ENCODE measurements at places on chromosomes 3 and 15.

DNA sequence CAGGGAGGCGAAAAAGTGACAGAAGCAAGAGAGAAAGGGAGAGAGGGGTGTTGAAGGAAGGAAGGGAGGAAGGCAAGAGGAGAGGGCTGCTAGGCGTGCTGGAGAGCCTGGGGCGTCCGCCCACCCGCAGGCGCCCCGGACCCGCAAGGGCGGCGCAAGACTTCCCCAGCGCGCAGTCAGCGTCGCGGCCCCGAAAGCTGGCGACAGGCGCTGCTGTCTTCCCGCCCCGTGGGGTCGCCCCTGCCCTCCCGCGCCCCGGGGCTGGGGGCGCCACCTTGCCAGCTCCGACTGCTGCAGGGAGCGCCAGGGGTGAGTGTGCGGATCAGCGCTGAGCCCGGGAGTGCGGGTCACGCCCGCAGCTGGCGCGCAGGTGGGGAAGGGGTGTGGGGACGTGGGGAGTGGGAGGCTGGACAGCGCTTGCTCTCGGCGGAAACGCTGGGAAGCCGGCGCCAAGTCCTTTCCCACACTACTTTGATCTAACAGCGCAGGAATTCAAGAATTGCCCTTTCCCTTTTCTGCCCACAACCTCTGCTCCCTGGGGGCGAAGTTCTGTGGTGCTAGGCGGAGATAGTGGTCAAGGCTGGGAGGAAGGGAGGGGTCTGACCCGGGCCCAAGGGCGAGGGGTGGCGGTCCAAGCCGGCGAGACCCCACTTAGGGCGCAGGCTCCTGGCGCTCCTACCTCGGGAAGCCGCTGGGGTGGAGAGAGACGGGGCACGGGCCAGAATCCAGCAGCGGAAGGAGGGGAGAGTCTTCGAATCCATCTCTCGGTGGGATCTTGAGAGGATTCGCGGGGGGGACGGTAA is 266.1 kb downstream of the CGGBP1 start:
- peak; percentile 81 for DNase-seq

- no peak for DNase-seq
Measured at GRCh38 chr15:89640245-89640644, 15.0 kb downstream of the KIF7 start.

- no peak for DNase-seq
Measured at GRCh38 chr15:20348900-20349773, 192.5 kb downstream of the GOLGA6L6 start.

DNA sequence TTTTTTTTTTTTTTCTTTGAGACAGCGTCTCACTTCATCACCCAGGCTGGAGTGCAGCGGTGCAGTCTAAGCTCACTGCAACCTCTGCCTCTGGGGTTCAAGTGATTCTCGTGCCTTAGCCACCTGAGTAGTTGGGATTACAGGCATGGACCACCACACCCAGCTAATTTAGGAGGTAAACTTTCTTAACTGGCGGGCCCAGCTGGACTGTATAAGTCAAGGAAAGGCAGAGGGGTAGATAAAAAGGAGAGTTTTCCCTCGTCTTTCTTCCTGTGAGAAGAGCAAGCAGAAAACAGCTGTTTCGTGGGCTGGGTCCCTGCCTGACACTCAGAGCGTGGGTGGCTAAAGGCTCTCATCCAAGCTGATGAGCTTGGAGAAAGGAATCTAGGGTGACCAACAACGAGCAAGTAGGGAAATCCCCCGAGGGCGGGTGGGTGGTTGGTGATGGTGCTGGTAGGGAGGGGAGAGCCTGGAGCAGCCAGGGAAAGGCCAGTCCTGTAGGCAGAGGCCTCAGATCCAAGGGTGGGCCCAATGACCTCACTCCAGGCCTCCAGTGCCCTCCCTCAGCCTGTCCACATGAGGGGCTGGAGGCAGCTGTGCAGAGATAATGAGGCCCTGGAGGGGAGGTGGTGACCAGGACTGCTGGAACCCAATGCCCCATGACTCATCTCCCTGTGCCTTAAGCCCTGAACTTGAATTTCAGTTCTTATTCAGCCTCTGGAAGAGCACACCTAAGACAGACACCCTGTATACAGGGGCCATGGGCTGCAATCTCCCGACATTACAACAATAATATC is 43.1 kb upstream of the LIMD1 start:
- peak; percentile 1 for DNase-seq

DNA sequence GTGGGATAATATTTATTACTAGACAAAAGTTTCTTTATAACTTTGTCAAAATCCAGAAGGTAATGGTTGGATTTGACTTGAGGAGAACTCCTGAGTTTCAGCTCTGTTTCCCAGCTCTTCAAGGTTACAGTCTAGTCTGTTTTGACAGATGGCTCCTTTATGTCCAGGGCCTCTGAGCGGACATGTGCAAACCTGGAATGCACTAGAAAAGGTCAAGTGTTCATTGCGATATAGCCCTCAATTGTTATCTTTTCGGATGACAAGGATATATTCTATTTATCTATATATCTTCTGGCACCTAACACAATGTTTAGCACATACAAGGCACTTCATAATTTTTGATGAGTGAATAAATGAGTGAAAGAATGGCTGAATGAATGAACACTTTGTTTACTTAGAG is 513.2 kb upstream of the GOLIM4 start:
- no peak for DNase-seq

Measured in A673 (cell line).